ENCODE measurements at places on chromosomes 13 and 19.

DNA sequence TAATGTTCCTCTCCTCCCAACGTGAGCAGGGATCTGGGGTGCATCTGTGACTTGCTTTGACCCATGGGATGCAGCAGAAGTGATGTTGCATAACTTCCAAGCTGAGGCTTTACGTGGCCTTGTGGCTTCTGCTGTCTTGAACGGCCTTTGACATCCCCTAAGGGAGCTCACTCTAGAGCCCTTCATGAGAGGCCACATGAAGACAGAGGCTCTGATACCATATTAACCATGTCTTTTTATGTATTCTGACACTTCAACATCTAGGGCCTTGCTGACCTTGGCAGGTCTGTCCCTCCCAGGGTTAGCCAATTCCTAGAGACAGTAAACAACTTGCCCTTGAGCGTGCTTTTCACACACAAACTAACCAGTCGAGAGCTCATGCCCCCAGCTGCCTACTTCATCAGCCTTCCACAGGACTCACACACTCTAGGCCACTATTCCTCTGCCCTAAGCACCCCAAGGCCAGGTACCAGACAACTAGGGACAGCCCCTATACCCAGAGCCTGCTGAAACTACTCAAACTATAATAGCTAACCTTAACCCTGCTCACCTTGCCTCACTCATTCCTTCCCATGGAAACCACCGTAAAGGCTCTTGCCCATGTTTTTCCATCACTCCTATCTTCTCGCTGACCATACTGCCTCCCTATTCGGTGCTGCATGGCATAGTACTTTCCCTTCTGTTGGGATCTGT is 45.4 kb downstream of the CCDC70 start:
- DNase-seq: no peak

DNA sequence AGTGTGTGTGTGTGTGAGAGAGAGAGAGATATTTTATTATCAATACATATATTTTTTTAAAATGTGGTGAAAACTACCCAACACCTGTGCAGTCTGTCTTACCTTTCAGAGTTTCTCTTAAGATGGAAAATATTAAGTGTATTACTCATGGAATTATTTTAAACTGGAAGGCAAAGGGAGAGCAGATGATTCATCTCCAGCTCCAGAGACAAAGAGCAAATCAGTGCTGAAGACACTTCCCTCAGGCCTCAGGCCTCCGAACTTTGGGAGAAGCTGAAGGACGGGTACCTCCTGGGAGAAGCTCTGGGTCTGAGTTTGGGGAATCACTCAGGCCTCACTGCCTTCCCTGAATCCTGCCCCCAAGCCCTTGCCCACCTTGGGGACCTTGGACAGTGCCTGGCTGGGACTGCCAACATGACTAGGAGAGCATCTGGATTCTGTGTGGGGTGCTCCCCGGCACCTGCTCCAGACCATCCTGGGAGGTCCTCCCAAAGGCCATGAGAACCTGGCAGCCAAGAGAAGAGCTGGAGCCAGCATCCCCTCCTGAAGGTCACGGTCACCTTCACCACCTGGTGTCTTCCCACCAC is 170.4 kb upstream of the UBL3 start:
- peak; percentile 69 for DNase-seq

- DNase-seq: no peak
Observed at GRCh38 chr13:57858376-57858775, 226.8 kb downstream of the PCDH17 start.

DNA sequence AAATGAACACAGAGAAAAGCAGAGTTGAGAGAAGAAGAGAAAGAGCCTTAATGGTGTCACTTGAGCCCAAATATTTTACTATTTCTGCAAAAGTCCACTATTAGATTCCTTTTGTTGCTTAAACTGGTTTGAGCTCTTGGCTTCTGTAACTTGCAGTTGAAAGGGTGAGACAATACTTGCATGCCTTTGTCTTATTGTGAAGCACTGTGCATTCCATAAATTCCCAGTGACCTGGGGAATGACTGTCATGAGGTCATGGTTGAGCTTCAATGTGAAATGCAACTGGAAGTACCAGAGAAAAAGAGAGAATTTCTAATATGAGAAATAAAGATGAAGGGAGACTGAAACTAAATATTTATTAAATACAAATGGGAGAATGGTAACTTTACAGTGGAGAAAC is 310.9 kb downstream of the TDRD3 start:
- no peak for DNase-seq

DNA sequence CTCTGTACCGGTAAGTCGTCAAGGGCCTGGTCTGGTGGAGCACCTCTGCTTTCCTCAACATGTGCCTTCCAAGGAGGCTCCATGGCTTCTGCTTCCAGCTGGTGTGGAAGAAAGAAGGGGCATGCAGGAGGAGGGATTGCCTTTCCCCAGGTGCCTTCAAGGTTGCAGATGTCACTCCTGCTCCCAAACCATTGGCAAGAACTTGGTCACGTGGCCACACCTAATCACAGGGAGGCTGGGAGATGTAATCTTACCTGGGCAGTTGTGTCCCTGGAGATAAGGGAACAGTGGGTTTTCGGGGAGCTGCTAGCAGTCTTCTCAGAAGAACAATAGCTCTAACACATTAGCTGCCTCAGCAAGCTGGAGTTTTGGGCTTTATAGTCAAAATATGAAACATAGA is 9.7 kb upstream of the GPR18 start:
- no peak for DNase-seq

DNA sequence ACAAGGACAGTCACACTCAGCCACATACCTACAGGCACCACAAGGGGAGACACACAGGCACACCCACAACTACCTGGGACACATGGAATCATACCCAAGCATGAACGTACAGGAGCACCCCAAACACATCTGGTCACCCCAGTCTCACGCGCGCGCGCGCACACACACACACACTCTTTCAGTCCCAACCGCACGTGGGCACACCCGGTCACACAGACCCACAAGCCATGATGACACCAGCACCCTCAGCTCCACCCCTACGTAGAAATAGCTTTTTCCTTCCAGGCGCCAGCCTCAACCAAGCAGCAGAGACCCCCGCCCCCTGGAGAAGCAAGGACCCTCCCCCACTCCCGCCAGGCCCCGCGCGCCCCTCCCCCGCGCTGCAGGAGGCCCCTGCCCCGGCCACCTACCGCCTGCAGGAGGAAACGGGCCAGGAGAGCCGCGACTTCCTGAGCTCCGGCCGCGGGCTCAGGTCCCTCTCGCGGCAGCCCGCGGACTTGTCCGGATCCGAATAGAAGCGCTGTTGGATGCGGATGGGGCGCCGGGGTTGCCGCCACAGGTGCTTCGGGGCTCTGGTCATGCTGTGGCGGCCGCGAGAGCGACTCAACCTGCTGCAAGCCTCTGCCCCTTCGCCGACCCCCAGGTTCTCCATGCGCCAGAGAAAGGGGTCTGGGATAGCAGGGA is 6.4 kb upstream of the PDE4C start:
- no peak for DNase-seq

DNA sequence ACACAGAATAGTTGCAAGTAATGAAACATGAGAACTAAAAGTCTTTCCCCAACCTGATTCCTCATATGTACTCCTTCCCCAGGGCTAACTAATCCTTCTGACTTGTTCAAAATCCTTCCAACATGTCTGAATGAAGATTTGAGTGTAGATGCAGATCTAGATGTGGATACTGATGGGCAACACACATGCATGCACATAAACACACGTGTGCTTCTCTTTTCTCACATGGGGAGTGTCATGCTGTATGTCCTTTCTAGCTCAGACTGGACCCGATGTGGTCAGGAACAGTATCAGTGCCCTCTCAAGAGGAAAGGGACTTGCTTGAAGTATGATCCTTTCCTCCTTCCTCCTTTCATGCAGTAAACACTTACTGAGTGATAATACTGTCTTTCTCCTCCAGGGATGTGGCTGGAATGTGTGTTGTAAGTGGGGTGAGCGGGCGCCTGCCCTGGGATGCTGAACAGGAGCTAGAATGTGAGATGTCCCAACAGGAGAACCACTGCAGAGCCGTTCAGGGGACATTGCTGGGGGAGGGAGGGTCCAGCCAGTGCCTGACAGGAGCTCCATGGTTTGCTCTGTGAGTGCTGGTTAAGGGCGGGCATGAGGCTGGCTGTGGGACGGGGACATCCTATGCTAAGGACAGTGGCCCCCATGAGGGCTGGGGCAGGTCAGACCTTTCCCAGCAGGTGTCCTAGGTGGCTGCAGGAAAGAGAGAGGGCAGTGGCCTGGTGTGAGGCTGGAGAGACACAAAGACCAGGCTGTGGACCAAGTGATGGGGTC is 146.9 kb downstream of the TEX29 start:
- no peak for DNase-seq

GRCh38 chr13:98746968-98747367 is 5.5 kb downstream of the SLC15A1 start:
- no peak for DNase-seq

- no peak for DNase-seq
Observed at GRCh38 chr13:105290596-105290995, 1244.9 kb downstream of the EFNB2 start.

- DNase-seq: no peak
Observed at GRCh38 chr13:103187721-103188156, 121.5 kb upstream of the SLC10A2 start.

DNA sequence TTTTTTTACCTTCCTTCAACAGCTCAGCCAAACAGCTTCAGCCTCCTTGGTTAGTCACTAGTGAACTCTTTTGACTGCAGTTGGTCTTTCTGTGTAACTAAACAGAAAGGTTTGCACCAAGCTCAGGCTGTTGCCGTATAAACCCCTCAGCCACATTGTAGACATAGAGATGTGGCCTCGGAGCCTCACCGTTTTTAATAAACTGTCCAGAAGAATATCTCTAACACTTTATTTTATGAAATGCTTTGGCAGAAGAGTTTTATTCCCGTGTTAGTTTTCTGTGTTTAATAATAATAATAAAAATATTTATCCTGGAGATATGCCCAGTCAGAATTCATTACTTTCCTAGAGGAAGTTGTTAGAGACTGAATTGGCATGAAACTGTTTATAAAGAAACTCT is 171.7 kb upstream of the MAB21L1 start:
- peak; percentile 10 for DNase-seq

DNA sequence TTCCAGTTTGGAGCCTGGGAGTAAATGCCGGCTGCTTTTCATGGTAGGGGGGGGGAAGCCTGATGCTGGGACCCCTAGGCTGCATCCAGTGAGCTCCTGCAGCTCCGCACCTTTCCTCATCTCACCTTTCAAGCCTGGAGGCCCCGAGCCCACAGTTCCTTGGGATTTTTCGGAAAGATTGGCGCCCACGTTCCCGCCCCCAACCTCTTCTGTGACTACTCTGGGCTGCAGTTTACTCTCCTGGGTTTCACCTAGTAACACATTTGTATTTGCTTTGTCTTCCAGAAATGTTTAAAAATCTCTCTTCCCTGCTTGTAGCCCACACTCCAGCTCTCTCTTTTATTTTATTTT is 51.9 kb upstream of the SPATA13 start:
- no peak for DNase-seq

DNA sequence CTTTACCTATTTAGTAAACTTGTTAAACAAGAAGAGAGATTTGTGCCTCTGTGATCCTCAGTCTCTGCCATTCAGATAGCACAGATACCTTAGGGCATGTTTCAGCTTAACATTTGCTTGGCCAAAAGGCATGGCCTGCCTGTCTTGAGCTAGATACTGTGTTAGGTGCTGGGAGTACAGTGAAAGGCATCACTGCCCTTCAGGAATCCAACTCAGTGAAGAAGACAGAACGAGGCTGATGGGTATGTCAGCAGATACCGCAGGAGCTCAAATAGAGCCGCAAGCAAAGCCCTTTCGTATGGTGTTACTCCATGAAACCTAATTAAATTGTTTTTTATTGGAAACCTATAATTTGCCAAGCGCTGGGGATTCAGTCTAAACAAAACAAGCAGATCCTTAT is 12.9 kb downstream of the ZNF507 start:
- no peak for DNase-seq

DNA sequence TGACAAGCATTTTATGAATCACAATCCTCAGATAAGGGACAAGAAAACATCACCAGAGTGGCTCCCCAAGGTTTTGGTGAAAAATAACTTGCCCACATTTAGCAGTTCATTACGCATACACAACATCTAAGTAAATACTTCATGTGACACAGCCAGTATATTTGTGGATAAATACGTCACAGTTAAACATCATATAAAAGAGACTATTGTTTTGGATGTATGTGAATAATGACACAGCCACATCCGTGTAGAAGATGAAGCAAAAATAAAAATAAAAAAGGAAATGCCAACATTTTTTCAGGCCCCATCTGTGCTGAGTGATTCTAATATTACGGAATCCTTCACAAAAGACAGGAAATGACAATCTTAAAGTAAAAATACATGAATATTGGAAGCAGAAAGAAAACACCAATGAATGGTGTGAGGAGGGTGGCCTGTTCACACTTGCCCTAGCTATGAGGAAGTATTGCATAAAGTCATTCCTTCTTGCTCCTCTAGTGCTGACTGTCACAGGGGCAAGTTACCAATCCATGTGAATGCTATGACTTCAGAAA is 457.1 kb downstream of the KLF12 start:
- DNase-seq: peak; percentile 10

DNA sequence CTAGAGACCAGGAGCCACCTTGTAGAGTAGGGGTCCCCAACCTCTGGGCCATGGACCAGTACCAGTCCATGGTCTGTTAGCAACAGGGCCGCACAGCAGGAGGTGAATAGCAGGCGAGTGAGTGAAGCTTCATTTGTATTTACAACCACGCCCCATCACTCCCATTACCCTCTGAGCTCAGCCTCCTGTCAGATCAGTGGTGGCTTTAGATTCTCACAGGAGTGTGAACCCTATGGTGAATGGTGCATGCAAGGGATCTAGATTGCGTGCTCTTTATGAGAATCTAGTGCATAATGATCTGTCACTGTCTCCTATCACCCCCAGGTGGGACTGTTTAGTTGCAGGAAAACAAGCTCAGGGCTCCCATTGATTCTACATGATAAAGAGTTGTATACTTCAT is 303.6 kb downstream of the KCNRG start:
- DNase-seq: no peak

DNA sequence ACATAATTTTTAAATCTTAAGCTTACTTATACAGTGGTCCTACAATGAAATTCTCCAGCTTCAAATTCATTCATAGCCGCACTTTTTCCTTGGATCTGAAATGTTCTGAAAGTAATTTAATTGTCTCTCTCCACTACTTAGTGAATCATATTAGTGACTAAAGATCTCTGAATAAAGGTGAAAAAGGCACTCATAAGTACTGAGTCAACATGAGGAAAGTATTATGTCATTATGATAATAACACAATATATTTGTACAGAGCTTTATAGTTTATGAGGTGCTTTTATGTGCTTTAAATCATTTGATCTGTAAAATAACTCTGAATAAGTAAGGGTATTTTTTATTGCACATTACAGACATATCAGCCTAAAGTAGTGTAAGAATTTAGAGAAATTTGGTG is 628.2 kb upstream of the SLITRK5 start:
- peak; percentile 28 for DNase-seq

- DNase-seq: peak; percentile 52
Observed at GRCh38 chr13:29753618-29754472, 96.6 kb downstream of the UBL3 start.

DNA sequence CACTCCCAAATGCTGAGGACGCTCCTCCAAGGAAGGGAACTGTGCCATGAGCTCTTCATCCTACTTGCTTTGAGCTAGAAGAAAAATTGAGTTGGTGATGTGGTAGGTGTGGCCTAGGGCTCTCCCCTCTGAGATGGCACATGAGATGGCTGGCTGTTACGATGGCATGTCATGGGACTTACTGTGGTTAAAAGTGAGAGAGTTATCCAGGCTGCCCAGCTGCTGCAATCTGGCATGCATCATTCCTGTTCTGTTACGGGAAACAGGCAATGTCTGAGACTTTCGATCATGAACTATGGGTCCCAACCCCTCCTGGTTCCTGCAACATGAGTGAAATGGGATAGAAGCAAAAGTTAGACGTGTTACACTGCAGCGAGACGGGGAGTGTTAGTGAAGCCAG is 93.3 kb upstream of the SLC15A1 start:
- peak; percentile 15 for DNase-seq

GRCh38 chr13:110233181-110233950 is 73.6 kb downstream of the COL4A1 start:
- peak; percentile 95 for DNase-seq
